Stimulated activated naive CD4-positive, alpha-beta T cell (primary cell): ENCODE measurements at places on chromosomes 5 and 9.

- no peak for DNase-seq
Observed at GRCh38 chr9:76353280-76353679, 40.9 kb downstream of the RFK start.

DNA sequence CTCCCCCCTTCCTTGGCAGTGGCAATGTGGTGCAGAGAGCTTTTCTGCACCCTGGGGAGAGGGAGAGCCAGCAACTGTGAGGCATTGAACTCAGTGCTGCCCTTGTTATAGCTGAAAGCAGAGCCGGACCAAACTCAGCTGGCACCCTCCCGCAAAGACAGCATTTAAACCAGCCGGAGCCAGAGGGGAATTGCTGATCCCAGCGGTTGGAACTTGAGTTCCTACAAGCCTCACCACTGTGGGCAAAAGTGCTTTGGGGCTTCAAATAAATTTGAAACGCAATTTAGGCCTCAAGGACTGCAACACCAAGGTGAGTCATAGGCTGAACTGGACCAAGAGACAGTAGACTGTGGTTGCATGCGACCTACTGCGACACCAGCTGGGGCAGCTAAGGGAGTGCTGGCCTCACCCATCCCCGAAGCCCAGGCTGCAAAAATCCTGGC, 207.6 kb upstream of the CDKN2B start:
- DNase-seq, result no peak

DNA sequence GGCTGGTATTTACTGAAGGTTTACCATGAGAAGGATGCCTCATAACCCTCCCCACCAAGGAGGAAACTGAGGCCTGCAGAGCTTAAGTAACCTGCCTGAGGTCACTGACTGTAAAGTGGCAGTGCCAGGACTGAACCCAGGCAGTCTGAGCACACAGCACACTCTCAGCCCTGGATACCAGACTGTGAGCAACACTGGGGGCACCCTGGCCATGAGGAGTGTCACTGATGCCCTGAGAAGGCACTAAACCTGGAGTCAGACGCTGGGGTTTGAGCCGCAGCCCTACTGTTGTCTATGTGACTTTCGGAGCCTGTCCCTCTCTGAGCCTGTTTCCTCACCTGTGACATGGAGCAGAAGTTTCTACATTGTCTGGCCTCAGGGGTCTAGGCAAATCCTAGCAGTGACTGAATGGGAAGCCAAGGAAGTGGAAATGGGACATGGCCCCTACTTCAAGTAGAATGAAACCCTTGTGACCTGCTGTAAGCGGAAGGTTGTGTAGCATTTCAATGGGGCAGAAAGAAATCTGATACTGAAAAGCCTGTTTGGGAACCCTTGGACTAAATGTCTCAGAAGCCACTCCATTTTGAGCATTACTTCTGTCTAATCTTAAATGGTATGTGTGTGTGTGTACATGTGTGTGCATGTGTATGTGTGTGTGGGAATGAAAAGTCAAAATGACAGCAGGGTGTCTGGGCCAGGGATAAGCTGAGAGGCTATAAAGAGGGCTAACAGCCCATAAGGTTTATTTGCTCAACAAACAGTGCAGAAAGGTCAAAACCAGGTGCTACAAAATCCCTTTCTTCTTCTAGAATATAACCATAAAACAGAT, 36.0 kb downstream of the B4GALT1 start:
- no peak for DNase-seq

GRCh38 chr9:108904161-108904560, 29.8 kb downstream of the ELP1 start:
- no peak for DNase-seq

- DNase-seq, result no peak
Observed at GRCh38 chr9:69218166-69218565, 44.1 kb downstream of the TJP2 start.

- DNase-seq, result no peak
Observed at GRCh38 chr5:180095545-180095944, 24.0 kb upstream of the RNF130 start.

DNA sequence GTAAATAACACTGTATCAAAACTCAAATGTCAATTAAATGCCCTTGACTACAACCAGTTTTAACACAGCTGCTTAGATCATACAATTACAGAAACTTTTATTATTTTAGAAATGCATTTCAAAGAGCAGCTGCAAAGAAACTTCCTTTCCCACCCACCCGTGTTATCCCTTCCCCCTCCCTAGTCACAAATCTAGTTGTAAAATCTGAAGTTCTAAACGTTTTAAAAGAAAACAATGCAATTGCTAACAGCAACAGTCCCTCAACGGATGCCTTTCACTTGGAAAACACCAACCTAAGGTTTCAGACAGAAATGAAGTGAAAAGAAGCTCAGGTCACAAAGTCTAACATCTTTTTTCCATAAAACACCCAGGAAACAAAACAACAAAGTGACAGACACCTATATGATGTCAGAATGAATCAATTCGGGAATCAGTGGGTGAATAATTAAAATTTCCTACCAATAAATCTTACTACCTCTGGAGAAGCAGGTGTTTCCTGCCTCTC, 100.3 kb downstream of the FBXW11 start:
- DNase-seq, result no peak

GRCh38 chr9:110936237-110936636, 102.0 kb downstream of the LPAR1 start:
- no peak for DNase-seq

- DNase-seq, result no peak
Observed at GRCh38 chr5:174397206-174397605, 327.2 kb upstream of the MSX2 start.

- no peak for DNase-seq
Observed at GRCh38 chr5:132295505-132296411, 1.6 kb downstream of the SLC22A4 start.

DNA sequence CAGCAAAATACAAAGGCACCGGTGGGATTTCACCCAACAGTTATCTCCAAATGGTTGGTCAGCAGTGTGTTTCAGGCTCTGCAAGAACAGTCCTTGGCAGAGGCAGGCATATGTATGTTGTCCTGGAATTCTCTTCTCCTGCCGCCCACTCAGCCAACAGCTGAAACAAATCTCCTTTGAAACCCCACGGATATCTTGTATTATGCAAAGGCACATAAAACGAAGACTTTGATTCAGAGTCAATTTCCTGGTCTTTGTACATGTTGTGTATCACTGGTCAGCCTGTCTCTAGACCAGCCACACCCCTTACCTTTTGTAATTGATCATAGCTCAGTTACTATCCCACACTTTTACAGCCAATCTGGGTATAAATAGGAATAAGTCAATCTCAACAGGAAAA, 29.2 kb downstream of the FREM1 start:
- no peak for DNase-seq

GRCh38 chr9:132919614-132920268, 24.7 kb downstream of the TSC1 start:
- no peak for DNase-seq

GRCh38 chr9:21835121-21835520, 32.7 kb downstream of the MTAP start:
- no peak for DNase-seq

DNA sequence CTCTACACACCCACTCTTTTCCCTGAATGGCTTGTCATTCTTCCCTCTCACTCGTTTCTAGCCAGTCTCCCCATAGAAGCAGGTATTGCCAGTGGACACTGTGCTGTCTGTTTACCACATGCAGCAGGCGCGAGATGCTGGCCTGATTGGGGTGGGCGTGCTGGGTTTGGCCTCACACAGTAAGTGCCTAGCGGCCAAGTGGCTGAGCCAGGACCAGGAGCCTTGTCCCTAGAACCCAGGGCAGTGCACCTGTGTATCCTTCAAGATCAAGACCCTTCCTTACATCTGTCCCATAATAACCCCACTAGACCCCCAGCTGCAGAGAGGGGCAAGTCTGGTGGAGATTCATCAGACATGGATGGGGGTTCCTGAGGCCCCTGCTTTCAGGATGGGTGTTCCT, 112.8 kb upstream of the IRX4 start:
- DNase-seq, result no peak

- DNase-seq, result no peak
Observed at GRCh38 chr9:85904975-85905374, 36.0 kb upstream of the NAA35 start.

GRCh38 chr5:98969400-98969799, 40.6 kb upstream of the CHD1 start:
- DNase-seq, result no peak

DNA sequence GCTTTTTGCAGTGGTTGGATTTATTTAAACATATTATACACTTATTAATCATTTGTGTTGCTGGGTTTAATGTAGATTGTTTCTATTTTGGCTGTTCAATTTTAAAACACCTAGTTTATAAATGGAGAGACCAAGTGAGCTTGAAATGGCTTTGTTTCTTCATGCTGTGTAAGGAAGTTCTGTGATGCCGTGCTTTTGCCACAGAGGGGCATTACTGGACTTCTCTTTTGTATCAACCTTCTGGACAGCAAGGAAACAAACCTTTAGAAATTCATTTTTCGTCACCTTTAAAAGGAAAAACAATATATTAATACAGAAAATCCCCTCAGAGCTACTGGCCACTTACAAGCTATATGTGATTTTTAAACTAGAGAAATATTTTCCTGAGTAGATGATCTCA, 81.9 kb downstream of the DMRTA1 start:
- DNase-seq, result no peak

- no peak for DNase-seq
Observed at GRCh38 chr5:125346316-125346715, 599.9 kb upstream of the ZNF608 start.

GRCh38 chr9:88794100-88794499, 197.2 kb upstream of the S1PR3 start:
- DNase-seq, result no peak

DNA sequence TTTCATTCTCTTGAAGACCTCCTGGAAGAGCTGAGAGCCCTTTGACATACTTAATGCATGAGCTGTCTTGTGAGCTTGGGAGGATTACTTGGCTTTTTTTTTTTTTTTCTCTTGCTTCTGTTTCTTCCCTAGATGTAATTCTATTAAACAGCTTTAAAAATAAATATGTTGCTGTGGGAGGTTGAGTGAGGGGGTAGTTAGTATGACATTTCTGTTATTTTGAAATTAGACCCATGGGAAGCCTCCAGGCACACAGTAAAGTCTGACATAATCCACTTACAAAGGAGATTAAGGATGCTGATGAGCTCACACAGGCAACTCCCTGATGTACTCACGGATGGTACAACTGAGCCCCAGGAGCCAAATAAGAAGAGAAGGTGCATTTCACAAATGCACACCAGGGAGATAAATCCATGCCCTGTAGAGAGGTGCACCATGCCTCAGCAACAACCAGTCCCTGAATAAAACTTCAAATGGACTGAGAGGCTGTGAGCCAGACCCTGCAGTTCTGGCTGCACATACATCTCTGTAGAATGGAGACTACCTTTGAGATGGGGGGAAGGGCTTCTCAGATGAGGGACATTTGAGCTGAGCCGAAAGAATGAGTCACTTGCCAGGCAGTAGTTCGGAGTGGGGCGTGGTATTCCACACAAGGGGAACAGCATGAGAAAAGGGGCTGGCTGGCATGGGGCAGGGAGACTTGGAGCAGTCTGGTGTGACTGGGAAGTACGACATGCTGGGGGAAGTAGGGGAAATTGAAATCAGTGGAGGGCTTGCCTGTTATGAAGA, 68.7 kb downstream of the ACTL7B start:
- no peak for DNase-seq

GRCh38 chr5:141705469-141705868, 23.4 kb upstream of the ARAP3 start:
- no peak for DNase-seq

- DNase-seq, result no peak
Observed at GRCh38 chr9:100308965-100309564, 43.7 kb downstream of the TEX10 start.

GRCh38 chr9:3244963-3245653, 280.7 kb downstream of the RFX3 start:
- no peak for DNase-seq

DNA sequence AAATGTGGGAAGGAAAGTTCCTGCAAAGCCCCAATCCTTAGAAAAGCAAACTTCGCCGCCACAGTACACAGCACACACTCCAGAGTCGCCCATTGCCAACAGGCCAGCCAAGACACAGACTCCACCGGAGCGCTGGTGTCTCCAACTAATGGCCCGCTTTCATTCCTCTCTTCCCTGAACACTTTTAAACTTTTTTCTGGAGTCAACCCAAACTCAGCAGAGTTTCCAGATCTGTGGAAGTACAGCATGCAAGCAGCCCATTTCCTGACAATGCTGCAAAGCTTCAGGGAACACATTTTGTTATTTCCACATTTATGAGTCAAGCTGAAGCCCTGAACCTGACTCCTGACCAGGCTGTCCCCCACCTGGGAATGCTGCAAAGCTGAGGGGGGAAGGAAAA, 351.9 kb downstream of the NFIB start:
- no peak for DNase-seq

- DNase-seq, result no peak
Observed at GRCh38 chr5:79850316-79850822, 140.7 kb downstream of the MTX3 start.

GRCh38 chr9:77747163-77747562, 99.0 kb upstream of the GNA14 start:
- no peak for DNase-seq

DNA sequence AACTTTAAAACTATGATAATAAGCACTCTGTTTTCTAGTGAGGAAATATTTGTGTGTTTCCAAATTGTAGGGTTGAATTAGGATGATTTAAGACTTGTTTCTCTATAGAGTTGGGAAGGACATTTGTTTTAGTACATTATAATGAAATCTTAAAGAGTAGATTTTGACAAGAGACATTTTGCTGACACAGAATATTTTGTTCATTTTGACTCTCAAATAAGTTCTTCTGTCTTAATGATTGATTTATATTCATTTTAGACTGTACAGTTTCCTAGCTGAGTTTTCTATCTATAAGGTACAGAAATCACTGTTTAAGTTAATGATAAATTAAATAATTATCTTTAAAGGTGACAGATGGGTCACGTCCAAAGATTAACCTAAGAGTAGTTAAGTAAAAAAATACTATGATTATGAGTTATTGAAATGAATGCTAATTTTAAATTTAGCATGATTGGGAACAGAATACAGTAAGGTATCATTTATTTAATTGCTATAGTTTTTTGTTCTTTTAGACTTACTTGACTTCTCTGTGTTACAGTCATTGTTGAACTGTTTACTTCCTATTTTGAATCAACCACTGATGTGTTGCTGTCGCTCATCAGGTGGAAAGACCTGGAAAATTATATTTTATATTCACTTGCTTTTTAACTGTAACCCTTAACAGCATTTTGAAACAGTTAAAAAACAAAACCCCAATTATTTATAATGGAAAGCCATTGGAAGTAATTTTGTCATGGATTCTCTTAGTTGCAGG, 19.5 kb downstream of the PBX3 start:
- no peak for DNase-seq

GRCh38 chr9:72497447-72498046, 23.9 kb upstream of the TMC1 start:
- no peak for DNase-seq

DNA sequence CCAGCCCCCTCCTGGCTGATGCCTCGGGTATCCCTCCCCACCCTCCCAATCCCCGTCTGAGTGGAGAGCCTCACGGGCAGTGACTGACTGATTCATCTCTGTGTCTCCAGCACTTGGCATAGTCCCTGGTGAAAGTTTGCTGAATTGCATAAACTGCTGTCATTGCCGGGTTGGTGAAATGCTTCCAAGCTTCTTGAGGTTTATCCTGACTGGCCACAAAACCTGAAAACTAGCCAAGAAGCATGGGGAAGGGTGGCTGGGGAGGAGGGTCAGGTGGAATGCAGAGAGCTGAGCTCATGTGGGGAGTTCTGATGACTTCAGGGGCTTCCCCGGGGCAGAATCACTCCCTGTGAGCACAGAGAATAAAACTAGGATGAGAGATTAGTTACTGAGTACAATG, 56.9 kb upstream of the GGTA1 start:
- no peak for DNase-seq

GRCh38 chr5:113552137-113552536, 38.6 kb downstream of the YTHDC2 start:
- DNase-seq, result no peak
